Amniotic stem cell (primary cell): ENCODE measurements at places on chromosomes 7 and 10.

GRCh38 chr10:45008524-45009161 lies 7.9 kb downstream of the ZNF22 start:
- peak; percentile 70 for DNase-seq

GRCh38 chr7:110841840-110842545 lies 248.9 kb upstream of the LRRN3 start:
- no peak for DNase-seq

DNA sequence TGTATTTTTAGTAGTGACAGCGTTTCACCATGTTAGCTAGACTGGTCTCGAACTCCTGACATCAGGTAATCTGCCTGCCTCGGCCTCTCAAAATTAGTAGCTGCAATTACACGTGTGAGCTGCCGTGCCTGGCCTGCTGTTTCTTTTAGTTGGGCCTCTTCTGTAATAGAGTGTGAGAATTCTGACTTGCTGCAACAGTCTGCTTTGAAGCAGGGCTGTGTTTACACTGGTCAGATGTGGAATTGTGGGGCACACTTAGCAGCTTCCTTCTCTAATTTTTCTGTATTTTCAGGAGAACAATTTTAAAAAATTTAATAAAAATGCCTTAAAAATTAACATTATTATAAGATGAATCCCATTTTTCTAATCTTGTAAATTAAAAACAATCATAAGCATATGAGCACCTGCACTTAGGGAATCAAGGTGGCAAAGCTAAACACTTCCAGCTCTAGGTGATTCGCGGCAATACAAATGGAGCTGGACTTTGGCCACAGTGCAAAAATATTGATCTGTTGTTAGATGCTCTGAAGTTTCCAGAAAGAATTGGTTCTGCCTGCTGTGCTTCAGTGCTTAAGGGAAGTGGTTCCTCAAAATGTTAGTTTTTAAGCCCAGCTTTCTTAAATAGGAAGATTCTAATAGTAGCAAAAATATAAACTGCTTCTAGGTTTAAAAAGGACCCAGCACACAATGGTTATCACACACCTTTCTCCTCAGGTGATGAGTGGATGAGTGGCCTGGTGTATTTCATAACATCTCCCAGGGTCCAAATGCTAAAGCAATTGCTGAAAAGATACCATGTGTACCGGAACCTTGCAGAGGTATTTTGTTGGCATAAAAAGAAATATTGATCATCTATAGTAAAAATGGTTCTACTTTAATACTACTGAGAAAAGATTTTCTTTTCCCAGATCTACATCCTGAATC lies 63.5 kb upstream of the ATRNL1 start:
- no peak for DNase-seq

GRCh38 chr7:44637788-44638594 lies 31.6 kb downstream of the OGDH start:
- DNase-seq, result peak; percentile 50

DNA sequence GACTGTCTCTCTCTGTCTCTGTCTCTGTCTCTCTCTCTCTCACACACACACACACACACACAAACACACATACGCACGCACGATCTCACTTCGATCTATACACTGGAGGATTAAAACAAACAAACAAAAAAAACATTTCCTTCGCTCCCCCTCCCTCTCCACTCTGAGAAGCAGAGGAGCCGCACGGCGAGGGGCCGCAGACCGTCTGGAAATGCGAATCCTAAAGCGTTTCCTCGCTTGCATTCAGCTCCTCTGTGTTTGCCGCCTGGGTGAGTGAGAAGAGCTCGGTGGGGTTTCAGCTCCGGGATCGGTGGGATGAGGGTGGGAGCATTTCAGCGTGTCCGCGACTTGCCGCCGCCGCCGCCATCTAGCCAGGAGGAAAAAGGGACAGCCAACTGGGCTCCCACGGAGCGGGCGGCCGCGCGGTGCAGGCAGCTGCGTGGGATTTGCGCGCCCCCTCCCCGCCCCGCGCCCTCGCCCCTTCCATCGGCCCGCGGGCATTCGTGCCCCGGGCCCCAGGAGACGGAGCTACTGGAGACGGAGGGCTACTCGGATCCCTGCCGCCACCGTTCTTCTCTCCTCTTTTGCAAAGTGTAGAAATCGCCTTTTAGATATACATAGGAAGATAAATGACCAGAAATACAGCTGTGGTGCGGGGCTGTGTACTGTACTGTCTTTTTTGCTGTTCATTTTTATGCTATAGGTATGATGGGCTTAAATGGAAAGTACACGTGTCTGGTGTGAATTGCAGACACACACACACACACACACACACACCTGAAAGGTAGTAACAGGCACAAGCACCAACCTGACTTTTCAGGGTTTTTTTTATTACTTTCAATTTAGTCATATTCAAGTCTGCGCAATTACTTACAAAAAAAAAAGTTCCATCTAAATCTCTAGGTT lies 581 bp downstream of the PTPRZ1 start:
- DNase-seq, result no peak

DNA sequence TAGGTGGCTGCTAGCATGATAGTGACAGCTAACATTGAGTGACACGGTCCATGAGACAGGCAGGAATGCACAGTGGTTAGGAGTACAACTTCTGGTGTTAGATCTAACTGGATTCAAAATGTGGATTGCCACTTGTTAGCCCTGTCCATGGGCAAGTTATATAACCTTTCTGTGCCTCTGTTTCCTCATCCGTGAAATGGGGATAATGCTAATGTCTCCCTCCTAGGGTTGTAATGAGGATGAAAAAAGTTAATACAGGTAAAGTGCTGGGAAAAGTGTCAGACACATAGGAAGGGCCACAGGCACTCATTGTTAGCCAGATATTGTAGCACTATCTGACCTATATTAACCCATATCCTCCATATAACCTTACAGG lies 41.8 kb downstream of the TACR2 start:
- no peak for DNase-seq

DNA sequence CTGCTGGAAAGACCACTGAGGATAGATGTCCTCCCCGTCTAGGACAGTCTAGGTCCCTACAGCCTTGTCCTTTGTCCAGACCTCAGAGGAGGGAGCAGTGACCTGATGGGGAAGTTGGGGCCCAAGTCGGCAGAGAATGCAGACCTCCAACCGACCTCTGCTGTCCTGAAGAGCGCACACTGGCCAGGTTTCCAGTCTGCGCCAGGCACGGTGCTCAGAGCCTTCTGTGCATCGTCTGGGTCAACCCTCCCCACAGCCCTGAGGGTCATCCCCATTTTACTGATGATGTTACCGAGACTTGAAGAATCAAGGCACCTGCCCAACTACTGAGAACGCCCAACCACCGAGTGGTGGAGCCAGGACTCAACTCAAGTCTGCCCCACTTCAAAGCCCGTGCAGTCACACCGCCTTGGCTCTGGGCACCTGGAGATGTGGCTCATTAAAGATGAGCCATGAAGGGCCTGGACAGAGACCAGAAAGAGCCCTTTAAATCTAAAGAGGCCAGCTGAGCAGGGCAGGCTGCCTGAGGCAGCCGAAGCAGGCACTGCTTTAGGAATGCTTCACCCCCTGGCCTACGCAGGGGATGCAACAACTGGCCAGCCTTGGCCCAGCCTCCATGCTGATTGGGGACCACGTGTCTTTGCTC lies 4.4 kb downstream of the ITPRIP start:
- no peak for DNase-seq

GRCh38 chr10:4181081-4181480 lies 396.1 kb upstream of the KLF6 start:
- DNase-seq, result no peak

GRCh38 chr7:32539919-32540531 lies 44.7 kb downstream of the AVL9 start:
- DNase-seq, result no peak

DNA sequence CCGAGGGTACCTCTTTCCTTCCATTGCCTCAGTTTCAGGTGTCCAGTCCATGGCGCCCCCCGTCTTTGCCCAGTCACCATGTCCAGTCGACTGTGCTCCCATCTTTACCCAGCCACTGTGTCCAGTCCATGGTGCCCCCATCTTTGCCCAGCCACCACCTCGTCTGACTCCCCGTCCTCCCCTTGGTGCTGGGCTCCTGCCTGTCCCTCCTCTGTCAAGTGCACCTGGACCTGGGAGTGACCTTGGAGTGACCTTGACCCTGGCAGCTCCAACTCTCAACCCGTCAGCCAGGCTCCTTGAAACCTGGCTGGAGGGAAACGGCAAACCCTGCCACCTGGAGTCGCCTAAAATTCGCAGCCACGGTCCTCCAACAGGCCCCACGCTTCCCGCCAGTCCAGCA lies 180.2 kb downstream of the ADARB2 start:
- DNase-seq, result no peak

GRCh38 chr10:88840104-88840503 lies 11.5 kb downstream of the ANKRD22 start:
- DNase-seq, result no peak

- DNase-seq, result no peak
These were observed 72.5 kb upstream of the CTBP2 start for GRCh38 chr10:125232841-125233240.

- no peak for DNase-seq
These were observed 181.6 kb upstream of the HDAC9 start for GRCh38 chr7:18313965-18314364.

GRCh38 chr10:86091216-86091615 lies 275.4 kb downstream of the GRID1 start:
- no peak for DNase-seq

DNA sequence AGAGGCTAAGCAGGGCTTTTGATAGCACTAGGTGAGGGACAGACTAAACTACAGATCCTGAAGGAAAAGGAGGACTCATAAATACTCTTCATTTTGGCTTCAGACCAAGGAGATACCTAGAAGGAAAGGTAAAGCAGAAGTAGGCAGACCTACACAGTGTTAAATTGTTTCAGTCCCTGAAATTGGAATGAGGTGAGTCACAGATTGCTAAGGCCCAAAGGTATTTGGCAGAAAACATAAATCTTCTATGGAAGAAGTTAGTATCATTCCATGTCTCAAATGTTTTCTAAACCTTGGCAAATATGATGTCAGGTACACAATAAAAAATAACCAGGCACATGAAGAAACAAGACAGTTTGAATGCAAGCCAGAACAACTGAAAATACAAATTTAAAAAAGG lies 30.0 kb downstream of the MTERF1 start:
- no peak for DNase-seq

- no peak for DNase-seq
These were observed 237.2 kb upstream of the AKR1E2 start for GRCh38 chr10:4588824-4589223.

DNA sequence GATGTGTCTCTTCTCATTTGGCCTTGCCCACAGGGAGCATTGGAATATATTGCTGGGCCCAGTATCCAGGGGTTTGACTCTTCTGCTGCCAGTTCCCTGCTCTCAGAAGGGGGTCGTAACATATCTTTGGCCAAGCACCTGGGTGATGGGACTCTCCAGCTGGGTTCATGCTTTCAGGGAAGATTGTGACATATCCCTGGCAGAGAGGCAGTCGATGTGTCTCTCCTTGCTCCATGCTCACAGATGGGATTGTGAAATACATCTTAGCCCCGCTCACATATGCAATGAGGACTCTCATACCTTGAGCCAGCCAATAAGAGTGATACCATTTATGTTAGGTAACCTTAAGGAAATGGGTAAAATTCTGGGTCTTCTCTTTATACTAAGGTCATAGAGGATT lies 39.2 kb upstream of the ZNF680 start:
- DNase-seq, result no peak

DNA sequence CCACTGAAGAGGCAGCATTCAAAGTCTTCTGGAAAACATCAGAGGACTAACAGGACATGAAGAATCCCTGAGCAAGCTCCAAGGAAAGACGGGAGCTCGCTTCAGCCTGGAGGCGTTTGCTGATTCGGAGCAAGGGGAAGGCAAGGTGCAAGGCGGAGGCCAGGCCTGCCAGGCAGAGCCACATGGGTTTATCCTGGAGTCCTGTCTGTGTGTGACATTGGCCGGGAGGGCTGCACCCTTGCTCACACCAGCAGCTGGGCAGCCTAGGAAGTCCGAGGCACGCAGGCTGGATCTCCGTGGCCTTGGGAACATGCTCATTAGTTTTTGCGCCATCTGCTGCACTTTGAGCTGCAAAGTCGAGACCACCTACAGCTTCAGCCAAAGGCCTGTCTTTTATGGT lies 22.3 kb upstream of the LARP4B start:
- DNase-seq, result no peak

DNA sequence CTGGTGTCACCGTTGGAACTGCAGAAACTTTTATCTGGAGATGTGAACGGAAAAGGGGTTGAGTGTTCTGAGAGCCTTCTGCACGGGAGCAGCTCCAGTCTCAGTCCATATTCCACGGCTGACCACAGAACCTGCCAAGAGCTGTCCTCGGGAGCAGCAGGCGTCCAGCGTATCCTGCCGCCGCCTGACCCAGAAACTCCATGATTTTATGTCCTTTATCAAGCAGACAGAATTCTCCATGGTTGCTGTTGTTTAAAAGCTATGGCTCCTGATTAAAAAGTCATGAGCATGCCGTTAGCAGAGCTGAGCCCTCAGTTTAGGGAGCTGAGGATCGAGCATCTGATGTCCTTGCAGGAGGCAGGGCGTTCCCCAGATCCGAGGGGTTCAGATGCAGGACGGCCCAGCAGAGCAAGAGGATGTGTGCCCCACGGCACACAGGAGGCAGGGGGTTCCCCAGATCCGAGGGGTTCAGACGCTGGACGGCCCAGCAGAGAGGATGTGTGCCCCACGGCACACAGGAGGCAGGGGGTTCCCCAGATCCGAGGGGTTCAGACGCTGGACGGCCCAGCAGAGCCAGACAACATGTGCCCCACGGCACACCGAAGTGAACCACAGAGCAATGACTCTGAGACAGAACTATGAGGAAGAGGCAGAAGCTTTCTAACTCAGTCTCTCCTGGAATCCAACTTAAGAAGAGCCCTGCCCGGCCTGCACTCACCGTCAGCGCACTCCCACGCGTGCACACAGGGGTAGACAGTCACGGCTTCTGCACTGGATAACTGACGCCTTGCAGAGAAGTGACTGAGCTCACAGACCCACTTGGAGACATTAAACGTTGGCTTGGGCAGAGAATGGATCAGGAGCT lies 96.4 kb downstream of the WDR37 start:
- no peak for DNase-seq

- no peak for DNase-seq
These were observed 196.5 kb downstream of the ACTR3B start for GRCh38 chr7:152956006-152956405.

DNA sequence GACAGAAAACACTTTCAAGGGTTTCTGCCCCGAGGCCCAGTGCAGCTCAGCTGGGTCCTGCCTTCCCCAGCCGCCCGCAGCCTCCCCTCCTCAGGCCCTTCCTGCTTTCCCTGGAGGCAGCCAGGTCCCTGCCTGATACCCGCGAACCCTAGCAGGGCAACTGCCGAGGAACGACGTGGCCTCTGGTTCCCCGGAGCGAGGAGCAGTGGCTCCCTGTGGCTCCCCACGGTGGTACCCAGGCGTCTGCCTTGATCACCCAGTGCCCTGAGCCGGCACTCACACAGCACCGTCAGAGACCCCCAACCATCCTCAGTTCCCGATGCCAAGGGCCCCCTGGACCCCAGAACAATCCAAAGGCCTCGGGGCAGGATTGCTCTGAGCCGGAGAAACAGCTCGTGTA lies 58.3 kb downstream of the CFAP46 start:
- DNase-seq, result no peak

- DNase-seq, result peak; percentile 75
These were observed 25.9 kb downstream of the ZNF775 start for GRCh38 chr7:150404805-150405583.

- no peak for DNase-seq
These were observed 143.0 kb downstream of the DIP2C start for GRCh38 chr10:546451-546850.

GRCh38 chr10:110101464-110102144 lies 93.8 kb downstream of the ADD3 start:
- no peak for DNase-seq

GRCh38 chr7:92375013-92375412 lies 72.3 kb upstream of the GATAD1 start:
- no peak for DNase-seq

GRCh38 chr7:139682136-139683013 lies 95.4 kb downstream of the HIPK2 start:
- no peak for DNase-seq
